ENCODE measurements at places on chromosomes 12 and 14.
A peak's percentile ranks its signal among the peaks of the same experiment; 100 is the strongest.

GRCh38 chr14:64878837-64879634 lies 671 bp downstream of the SPTB start:
- peak; percentile 53 for DNase-seq

DNA sequence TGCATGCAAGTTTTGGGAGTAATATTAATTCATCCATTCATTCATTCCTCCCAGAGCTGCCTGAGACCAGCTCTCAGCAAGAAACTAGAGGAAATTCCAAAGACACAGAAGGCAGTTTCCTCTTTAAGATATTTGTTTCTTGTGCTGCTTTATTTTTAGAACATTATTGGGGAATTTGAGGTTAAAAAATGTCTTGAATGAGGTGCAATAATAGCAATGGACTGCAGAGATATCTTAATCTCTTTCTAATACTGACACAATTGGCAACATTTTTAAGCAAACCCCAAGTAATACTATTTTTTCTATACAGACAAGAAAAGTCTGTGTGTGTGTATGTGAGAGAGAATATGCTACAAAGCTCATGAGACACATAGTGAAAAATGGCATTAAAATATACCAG lies 190.2 kb upstream of the USP15 start:
- DNase-seq = no peak

DNA sequence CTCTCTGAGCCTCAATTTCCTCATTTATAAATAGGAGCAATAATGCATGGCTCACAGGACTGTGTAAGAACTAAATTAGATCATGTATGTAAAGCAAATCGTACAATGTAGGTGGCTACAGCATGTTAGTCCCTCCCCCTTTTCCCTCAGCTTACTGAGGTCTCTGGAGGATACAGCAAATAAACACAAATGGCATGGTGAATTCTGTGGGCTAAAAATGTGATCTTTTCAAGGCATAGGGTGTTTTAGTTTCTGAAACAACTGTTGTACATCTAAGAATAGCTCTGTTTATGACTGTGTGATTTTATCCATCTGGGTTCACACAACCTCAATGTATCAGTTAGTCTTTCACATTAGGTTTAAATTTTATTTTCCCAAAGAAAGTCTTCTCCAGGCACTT lies 121.2 kb upstream of the PLEKHG7 start:
- DNase-seq = no peak

GRCh38 chr12:89523843-89524540 lies 604 bp downstream of the GALNT4 start:
- no peak for DNase-seq

GRCh38 chr14:104795781-104796686 lies 486 bp upstream of the AKT1 start:
- no peak for DNase-seq

DNA sequence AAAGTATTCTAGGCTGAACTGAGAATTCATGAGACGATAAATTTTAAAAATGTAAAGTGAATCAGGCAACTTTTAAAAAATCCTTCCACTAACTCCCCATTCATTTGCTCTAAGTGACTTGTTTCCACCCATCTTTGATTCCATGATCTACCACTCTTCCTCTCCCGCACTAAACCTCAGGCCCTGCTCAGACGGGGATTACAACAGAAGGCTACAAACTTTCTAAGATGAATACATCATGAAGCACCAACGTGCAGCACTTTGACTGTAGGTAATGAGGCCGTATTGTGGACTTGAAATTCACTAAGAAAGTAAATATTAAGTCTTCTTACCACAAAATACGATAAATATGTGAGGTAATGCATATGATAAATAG lies 30.0 kb downstream of the TMEM132D start:
- no peak for DNase-seq

GRCh38 chr12:50625029-50625925 lies 120.5 kb downstream of the DIP2B start:
- no peak for DNase-seq

DNA sequence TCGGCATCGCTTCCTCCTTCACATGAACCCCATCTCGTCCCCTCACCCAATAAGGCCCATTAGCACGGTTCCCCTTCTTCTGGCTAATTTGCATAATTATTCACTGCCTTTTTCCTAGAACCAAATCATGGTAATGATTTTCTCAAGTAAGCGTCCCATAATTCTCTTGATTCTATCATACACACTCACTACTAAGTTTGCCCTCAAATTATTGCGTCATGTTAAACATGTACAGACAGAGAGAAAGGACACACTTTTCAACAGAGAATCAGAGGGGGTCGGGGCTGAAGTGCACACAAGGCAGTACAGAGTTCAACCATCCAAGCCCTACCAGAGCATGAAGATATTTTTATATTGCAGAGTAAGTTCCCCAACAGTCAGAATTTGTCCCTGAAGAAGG lies 256.6 kb downstream of the FOXN3 start:
- no peak for DNase-seq

All from NCI-H187 (cell line).